ENCODE measurements at places on chromosomes 4 and X.

- DNase-seq = no peak
Observed at GRCh38 chr4:116953947-116954346, 131.4 kb downstream of the TRAM1L1 start.

DNA sequence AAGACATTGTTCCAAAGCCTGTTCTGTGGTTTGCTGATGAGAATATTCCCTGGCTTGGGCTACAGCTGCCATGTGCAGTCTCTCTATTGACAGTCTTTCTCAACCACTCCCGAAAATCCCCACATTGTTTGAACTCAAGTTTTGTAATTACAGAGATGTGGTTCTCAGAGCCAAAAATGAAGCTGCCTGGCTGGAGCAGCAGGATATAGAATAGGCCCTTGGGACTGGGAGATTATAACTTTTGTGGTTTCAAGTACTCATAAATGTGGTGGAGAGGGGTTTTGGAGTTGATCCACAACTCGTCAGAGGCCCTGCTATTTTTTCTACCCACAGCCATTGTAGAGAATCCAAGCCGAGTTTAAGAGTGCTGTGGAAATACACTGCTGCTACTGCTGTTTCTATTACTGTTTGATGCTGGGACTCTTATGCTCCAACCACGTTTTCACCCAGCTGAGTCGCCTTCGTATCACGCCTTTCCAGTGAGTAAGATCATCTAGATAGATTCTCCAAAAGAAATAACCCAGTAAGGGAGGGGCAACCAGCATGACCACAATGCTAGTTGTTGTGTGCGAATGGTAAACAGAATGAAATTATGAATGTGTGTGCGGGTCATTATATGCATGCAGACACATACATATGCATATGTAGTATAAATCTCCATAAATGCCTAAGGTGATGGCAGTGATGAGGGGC, 57.1 kb upstream of the ATXN3L start:
- no peak for DNase-seq

DNA sequence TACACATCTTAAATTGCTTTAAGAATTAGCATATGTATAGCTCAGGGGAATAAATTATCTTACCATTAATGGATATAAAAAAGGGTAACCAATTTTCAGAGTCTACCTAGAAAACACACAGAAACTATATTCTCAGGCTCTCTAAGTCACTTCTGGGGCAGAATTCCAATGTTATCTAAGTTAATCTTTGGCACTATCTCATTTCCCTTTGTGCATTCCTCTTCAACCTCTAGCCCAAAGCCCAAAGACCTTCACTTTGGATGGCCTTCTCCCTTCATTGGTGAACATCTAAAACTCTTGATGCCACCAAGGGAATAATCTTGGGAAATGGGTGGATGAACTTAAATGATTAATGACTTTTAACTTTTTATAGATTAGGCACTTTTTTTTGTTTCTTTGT, 108.3 kb downstream of the APBB2 start:
- DNase-seq = no peak

DNA sequence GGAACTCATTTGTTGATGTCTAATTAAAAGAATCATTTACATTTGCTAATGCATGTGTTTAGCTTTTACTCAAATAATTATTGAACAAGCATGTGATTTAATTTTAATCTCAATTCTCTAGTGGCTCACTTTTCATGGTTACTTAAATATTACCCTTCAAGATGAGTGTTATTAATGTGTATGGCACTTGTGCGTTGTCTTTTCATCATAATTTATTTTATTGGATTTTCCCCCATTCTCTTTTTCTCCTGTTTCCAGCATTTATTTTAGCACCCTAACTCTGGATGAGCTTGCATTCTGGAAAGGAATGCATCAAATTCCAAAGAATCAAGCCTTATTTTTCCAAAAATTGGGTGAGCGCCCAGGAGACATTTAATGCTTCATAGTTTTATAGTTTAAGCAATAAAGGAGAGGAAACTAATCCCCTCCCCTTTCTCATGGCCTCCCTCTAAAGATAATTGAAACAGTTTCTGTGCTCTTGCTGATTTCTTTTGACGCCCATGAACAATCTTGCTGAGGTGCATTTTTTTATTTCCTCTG, 191.1 kb upstream of the FAT4 start:
- no peak for DNase-seq

DNA sequence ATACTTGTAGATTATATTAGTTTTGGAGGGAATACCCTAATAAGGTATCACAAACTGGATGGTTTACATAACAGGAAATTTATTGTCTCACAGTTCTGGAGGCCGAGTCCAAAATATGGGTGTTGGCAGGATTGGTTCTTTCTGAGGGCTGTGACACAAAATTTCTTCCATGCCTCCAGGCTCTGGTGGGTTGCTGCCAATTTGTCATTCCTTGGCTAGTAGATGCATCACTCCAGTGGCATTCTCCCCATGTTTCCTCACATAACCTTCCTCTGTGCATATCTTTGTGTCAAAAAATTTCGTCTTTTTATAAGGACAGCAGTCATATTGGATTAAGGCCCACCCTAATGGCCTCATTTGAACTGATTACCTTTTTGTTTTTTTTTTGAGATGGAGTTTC, 49.3 kb downstream of the APELA start:
- no peak for DNase-seq
